ENCODE measurements at places on chromosomes 1 and 21.

DNA sequence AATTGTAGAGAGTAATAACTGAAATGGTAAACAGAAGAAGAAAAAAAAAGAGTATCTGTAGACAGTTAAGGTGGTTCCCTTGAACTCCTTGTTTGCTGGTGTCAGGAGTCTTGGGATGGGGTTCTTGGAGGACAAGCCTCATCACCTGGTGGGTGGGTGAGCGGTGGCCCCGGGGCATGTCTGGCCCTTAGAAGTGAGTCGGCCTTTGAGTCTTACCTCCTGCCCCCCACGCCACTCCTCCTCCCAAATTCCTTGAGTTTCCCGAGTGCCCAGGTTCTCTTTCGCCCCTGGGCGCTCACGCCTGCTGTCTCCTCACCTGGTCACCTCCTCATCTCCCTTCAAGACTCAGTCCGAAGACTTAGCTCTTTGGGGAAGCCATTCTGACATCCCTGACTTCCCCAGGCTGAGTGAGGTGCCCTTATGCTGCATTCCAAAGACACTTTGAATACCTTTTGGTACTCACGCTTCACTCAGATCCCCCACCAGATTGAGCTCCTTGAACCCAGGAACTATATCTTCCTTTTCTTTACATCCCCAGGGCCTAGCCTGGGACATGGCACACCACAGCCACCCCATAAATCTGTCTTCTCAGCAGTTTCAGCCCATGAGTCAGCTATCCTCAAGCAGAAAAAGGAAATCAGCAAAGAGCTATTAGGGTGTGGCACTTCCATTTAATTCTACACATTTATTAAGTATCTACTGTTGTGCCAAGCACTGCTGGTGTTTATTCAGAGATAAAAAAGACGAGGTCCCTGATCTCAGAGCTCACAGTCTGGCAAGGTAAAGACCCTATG is 13.5 kb upstream of the IKBKE start:
- no peak for DNase-seq

GRCh38 chr1:211236633-211237320 is 22.4 kb upstream of the RCOR3 start:
- no peak for DNase-seq

DNA sequence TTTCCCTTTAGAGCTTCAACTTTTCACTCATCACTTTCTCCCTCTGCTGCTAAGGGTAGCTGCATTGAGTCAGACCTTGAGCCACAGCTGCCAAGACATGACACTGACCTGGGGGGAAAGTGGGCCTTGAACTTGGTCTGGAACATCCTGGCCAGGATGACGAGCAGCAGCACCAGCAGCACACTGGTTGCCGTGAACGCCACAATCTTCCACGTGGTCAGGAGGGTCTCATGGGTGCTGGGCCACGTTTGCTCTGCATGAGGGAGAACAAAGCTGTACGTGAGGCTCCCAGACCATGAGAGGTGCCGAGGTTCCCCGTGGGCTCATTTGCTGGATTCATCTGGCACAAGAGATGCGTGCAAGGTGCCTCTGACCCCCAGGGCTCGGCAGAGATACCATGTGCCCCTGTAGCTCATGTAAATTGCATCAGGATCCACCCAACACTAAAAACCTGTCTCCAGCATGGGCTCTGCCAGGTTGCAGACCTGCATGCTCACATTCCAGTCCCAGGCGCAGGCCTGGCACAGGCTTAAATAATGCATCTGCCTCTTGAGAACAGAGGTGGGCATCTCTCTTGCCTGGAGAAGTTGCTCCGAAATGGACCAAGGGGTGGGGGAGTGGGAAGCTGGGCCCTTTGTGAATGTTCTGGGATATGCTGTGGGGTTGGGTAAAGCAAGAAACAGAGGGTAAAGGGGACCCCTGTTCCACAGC is 84.6 kb upstream of the TLR5 start:
- no peak for DNase-seq

- DNase-seq = no peak
These were observed 153.2 kb downstream of the NTNG1 start for GRCh38 chr1:107293901-107294613.

DNA sequence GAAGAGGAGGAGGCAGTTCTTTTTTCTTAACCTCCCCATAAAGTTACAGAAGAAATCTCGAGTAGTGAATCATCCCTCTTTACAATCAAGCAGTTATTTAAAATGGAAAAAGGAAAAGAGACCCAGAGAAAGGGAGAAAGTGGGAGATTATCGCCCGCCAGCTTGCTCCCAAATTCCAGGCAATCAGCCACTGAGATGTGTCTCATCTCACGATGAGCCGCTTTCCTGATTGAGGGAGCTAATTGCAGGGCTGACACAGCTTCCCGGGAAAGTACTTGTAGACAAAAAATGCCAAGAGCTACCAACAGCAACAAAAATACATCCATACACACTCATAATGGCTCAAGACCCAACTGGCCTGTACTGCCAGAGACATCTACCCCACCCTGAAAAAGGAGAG is 191.6 kb upstream of the ZC3H12A start:
- no peak for DNase-seq

Data from NB4 (cell line).